ENCODE measurements at places on chromosomes 3 and 15. TPM values are rescaled to one million over a fixed set of nuclear protein-coding genes. Genes with fewer than 3 reads are reported as not detected.

Gene CHRNA3
- 0.28 TPM for total RNA-seq

Gene CADM2
- 0.85 TPM for total RNA-seq

Gene SPATA12
- not detected for total RNA-seq

Gene MST1R
- 0.96 TPM for total RNA-seq

Gene ADGRG7
- not detected for total RNA-seq

Gene GOLGA8R
- 4.8 TPM for total RNA-seq

Gene P2RY14
- under 0.01 TPM for total RNA-seq

Gene DNAJB8
- total RNA-seq, result not detected

Gene MAGEL2
- total RNA-seq, result under 0.01 TPM

Gene GOLGA8G
- not detected for total RNA-seq

Gene EPHA3
- 10.1 TPM for total RNA-seq

Gene SLC28A1
- total RNA-seq, result under 0.01 TPM

Gene SLC22A13
- total RNA-seq, result 0.58 TPM

Gene ERC2
- total RNA-seq, result under 0.01 TPM

Gene MRPL46
- 16.1 TPM for total RNA-seq

Gene PRKAR2A
- total RNA-seq, result 22.3 TPM

Gene FAM3D
- total RNA-seq, result not detected

Gene ROPN1
- not detected for total RNA-seq

Gene AMOTL2
- 96.4 TPM for total RNA-seq

Gene GOLGA6D
- total RNA-seq, result not detected

Gene SCN5A
- 1.1 TPM for total RNA-seq

Gene BCHE
- 1.2 TPM for total RNA-seq

Gene GRAMD2A
- total RNA-seq, result 0.28 TPM

Gene HACL1
- 23.0 TPM for total RNA-seq

Gene ENTPD3
- total RNA-seq, result 0.28 TPM

Gene SAMD7
- not detected for total RNA-seq

Gene LSG1
- 31.6 TPM for total RNA-seq

Gene GABRR3
- not detected for total RNA-seq

Gene CD80
- not detected for total RNA-seq

Gene GP5
- 1.1 TPM for total RNA-seq

Gene SEMA5B
- total RNA-seq, result under 0.01 TPM

Gene GUCA1C
- not detected for total RNA-seq

Gene SLC12A8
- total RNA-seq, result 12.4 TPM

Gene SLC28A2
- total RNA-seq, result not detected

Gene SCG5
- total RNA-seq, result 54.4 TPM

Gene MYD88
- total RNA-seq, result 23.0 TPM

Gene GSK3B
- total RNA-seq, result 36.8 TPM

Gene C3orf85
- not detected for total RNA-seq

Gene DNASE1L3
- 0.56 TPM for total RNA-seq

Gene IL5RA
- total RNA-seq, result not detected

Gene ITGA11
- 9.6 TPM for total RNA-seq

Gene RPUSD2
- 9.3 TPM for total RNA-seq

Gene SLC6A11
- under 0.01 TPM for total RNA-seq

Gene ZPLD1
- total RNA-seq, result 0.19 TPM

Gene OR5K2
- total RNA-seq, result not detected

Gene DUOXA1
- total RNA-seq, result not detected

Gene IQCB1
- total RNA-seq, result 14.1 TPM

Gene CCDC191
- total RNA-seq, result 1.3 TPM

Gene MOBP
- total RNA-seq, result under 0.01 TPM

Gene MYLK
- 46.6 TPM for total RNA-seq

Gene PLA2G4F
- total RNA-seq, result not detected

Gene MYO5C
- total RNA-seq, result under 0.01 TPM

Gene MUC20
- total RNA-seq, result 0.38 TPM

Gene FAM43A
- total RNA-seq, result 33.4 TPM

Gene MASP1
- total RNA-seq, result 6.2 TPM

Gene CYP19A1
- 0.19 TPM for total RNA-seq

Gene TMEM207
- total RNA-seq, result not detected

Data from regular cardiac myocyte (primary cell).